ENCODE measurements at places on chromosomes 5 and 9. TPM values are rescaled to one million over a fixed set of nuclear protein-coding genes. Genes with fewer than 3 reads are reported as not detected.

GRCh38 chr5:57175551-57176309 is 1.9 kb downstream of the GPBP1 start:
- no peak for DNase-seq

GRCh38 chr5:67238191-67238590 is 41.6 kb upstream of the CD180 start:
- DNase-seq, result no peak

DNA sequence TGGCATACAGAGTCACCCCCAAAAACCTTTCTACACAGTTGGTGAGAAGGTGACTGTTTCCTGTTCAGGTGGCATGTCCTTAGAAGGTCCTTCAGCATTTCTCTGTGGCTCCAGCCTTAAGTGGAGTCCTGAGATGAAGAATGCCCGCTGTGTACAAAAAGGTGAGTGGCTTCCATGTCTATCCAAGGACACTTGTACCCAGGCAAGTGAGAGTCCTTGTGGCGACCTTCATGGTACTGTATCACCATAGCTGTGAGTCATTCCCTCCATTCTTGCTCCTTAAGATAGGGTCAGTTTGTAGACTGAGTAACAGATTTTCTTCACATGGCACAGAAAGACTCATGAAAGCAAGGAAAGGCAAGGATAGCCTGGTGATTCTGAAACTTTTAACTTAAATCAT is 63.1 kb downstream of the C7 start:
- DNase-seq, result no peak

Gene FOXD4L4
- polyA plus RNA-seq, result not detected

GRCh38 chr5:142411656-142412425 is 87.0 kb upstream of the SPRY4 start:
- DNase-seq, result no peak

- DNase-seq, result no peak
These were observed 140.9 kb upstream of the MAP3K1 start for GRCh38 chr5:56674441-56674840.

GRCh38 chr5:32942225-32942989 is 231.3 kb downstream of the NPR3 start:
- DNase-seq, result no peak

DNA sequence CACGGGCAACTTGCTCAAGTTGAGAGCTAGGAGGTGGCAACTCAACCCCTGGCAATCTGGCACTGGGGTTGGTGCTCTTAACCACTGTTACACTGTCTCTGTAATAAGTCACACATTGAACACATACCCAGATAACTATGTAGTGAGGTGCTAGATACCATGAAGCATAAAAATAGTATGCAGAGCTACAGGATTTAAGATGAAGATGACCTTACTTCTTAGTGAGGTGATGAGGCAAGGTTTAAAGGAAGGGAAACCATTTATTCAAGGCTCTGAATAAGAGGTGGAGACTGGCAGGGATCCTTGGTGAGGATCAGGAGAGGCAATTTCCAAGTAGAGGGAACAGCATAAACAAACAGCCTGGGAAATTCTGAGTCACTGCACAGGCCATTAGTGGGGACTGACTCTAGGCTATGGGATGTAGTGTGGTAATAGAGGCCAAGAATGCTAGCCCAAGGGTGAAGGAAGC is 67.6 kb upstream of the NR3C1 start:
- DNase-seq, result no peak

GRCh38 chr9:94586814-94587213 is 6.8 kb downstream of the FBP2 start:
- no peak for DNase-seq

GRCh38 chr9:118962426-118962825 is 406.8 kb downstream of the BRINP1 start:
- DNase-seq, result no peak

All from renal cortex interstitium (tissue), 15 donors.